ENCODE measurements at places on chromosomes 11 and 22.

DNA sequence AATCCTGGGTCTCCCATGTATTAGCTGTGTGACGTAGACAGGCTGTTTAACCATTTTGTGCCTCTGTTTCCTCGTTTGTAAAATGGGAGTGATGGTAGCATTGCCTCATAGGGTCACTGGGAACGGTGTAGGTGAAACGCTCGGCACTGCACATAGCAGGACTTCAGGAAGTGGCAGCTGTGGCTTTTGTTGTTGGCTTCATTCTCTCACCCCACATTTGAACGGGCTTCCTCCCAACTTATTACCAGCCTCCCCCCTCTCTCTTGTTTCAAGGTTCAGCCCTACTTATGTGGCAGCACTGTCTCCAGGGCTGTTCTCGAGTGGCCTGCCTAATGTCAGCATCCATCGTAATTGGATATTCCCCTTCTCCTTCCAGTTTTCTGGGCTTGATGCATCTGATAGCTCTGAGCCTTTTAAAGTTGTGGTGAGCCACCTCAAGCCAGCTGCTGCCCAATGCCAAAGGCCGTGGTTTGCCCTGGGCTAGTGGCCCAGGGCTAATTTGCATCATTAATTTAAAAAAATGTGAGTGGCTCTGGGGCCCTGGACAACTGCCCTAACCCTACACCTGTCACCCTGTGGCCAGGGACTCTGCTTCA, 217.8 kb upstream of the TBCEL start:
- peak; percentile 35 for DNase-seq

DNA sequence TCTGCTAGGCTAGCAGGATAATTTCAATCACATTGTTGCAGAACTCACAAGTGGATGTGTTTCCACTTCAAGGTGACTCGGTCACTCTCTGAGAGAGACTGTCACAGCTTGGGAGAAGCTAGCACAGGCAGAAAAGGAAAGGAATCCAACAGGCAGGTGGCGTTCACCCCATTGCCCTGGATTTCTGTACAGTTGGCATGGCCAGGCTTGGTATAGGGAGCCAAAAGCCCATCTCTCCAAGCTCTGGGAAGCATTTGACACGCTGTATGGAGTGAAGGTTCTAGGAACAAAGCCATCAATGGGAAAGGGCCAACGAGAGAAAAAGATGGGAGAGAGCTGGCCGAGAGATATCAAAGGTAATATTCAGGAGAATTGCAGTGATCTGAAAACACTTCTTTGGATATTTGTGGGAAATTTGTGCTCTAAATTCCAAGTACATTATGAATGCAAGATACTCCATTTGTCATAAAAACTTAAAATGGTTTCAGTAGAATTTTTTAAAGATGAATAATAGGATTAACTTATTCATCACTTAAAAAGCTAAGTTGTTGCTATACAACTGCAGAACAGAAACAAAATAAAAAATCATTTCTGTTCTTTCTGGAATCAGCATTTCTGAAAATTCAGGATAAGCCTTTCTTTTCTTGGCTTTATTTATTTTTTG, 223.5 kb upstream of the NTM start:
- DNase-seq, result no peak

DNA sequence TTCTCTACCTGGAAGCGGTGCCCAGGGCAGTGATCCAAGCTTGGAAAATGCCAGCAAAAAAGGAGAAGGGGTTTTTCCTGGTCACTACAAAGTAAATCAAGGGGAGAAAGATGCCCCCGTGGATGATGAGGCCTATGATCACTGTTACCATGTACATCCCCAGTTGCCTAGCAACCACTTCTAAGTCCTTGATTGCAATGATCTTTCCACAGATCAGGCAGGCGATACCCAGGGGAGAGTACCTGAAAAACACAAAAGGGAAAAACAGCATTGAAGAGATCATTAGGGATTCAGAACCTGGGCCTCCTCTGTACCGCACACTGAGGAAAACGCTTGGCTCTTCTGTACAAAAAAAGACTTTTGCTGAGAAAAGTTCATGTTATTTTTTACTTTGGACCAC, 127.1 kb downstream of the SLC1A2 start:
- no peak for DNase-seq

GRCh38 chr22:30893434-30894370, 74.9 kb downstream of the MORC2 start:
- DNase-seq, result no peak

DNA sequence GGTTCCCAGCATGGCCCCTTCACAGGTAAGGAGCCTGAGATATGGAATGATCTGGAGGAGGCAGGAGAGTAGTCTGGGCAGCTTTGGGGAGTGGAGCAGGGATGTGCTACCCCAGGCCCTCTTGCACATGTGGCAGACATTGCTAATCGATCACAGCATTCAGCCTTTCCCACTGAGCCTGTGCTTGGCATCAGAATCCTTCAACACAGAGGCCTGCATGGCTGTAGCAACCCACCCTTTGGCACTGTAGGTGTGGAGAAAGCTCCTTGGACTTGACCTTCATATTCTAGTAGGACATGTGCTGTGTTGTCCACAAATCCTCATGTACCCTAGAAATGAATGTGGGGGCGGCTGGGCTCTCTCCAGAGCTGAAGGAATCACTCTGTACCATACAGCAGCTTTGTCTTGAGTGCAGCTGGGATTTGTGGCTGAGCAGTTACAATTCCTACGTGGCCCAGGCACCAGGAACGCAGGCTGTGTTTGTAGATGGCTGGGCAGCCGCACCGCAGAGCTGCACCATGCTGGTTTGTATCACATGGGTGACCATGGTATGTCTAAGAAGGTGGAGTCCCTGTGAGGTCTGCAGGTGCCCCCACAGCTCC, 21.8 kb upstream of the PPP6R3 start:
- DNase-seq, result no peak

- peak; percentile 48 for DNase-seq
These were observed 5.2 kb downstream of the IGSF9B start for GRCh38 chr11:133951327-133952198.

GRCh38 chr11:101127699-101128570, 1.7 kb downstream of the PGR start:
- no peak for DNase-seq

- DNase-seq, result no peak
These were observed 15.1 kb upstream of the AIFM3 start for GRCh38 chr22:20951932-20952380.

DNA sequence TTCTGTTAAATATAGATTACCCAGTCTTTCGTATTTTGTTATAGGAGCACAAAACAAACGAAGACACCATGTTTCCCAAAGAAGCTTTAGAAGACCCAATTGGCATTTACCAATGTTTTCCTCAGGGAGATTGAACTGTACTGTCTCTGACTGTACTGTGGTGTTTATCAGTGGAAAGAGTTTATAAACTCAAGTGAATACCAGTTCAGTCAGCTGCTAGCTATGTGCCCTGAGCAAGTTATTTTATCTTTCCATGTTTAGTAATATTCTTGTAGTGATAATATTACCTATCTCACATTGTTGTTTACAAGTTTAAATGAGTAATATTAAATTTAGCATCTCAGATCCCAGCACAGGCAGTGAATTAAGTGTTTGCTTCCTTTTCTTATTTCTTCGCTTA, 773.2 kb downstream of the KCNA4 start:
- DNase-seq, result no peak

DNA sequence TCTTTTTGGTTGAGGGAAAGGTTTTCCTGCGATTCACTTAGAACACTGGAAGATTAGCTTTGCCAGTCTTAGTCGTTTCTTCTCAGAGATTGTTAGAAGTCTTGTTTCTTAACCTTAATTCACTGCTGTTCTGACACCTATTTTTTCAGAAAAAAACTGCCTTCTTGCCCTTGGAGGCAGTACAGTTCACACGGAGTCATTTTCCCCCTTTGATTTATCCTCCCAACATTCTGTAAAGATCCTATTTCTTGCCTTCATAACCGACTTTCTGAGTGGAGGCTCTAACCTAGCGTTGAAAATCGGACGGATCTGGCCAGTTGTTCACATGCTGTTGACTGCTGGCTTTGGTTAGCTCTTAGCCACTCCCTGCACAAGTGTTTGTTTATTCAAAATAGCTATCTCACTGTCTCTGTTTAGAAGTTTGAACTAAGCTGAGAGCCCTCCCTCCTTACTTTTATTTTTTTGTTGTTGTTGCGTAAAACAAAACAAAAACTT, 737 bp downstream of the BCL2L13 start:
- DNase-seq, result peak; percentile 50

DNA sequence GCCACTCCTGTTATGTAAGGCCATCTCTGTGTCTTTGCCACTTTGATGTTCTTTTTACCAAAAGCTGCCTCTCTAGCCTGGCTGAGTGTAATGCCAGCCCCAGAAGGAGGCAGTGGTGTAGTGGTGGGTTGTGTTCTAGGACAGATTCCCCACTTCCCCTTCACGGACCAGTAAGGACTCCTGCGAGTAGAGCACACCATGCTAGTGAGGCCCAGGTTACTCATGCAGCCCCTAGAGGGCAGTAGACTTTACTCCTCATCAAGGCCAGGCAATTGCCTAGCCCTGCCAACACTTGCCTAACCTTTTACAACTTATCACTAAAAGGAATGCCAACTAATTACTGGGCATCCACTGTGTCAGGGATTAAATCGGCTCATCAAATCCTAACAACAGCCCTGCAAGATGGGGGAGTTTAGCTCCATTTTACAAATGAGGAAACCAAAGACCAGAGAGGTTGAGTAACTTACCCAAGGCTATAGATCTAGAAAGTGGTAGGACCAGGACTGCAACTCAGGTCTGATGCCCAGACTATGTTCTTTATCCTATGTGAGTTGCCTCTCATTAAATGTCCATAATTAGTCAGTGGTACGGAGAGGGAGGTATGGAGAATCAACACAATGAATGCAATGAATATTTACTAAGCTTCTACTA, 75.3 kb downstream of the APIP start:
- DNase-seq, result peak; percentile 64

- DNase-seq, result no peak
These were observed 4.5 kb downstream of the OSM start for GRCh38 chr22:30262112-30262511.

DNA sequence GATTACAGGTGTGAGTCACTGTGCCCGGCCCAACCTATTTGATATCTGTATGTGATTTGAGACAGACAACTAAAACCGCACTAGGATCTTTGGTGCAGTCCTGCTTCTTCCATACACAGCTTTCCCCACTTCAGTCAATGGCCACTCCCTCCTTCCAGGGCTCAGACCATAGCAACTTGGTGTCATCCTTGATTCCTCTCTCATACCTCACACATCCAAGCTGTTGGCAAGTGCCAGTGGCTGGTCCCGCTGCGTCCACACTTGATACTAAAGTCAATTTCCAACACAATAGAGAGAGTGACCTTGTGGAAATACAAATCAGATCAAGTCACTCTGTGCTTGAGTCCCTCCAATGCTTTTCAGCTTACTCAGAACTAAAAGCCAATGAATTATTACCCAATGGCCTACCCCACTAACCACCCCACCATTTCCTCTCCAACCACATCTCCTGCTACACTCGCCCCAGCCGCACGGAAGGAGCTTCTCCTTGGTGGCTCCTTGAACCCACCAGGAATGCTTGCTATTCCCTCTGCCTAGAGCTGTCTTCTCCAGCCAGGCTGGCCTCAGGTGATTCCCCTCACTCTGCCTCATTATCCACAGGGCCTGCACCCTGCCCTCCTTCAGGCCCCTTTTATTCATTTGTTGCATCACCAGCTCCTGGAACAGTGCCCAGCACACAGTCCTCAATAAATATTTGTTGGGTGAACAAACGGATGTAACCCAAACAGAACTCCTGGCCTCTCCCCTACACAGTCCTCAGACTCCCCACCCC, 12.9 kb downstream of the ABTB2 start:
- peak; percentile 86 for DNase-seq

- DNase-seq, result no peak
These were observed 39.2 kb upstream of the SLN start for GRCh38 chr11:107751082-107751481.

DNA sequence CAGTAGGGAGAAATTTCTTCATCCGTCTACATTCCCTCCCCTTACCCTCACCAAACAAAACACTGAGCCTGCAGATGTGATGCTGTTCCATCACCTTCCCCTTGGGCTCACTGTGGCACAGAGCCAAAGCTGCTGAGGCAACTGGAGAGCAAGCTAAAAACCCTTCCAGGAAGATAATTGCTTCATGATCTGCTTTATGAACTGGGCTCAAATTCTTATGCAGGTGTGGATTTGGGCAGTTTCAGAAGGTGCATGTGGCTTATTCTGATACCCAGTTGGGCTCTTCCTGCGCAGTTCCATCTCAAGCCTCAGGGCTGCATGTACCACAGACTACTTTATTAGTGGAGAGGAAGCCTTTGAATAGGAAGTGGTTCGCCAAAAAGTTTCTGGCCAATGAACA, 58.3 kb downstream of the AAMDC start:
- DNase-seq, result no peak

DNA sequence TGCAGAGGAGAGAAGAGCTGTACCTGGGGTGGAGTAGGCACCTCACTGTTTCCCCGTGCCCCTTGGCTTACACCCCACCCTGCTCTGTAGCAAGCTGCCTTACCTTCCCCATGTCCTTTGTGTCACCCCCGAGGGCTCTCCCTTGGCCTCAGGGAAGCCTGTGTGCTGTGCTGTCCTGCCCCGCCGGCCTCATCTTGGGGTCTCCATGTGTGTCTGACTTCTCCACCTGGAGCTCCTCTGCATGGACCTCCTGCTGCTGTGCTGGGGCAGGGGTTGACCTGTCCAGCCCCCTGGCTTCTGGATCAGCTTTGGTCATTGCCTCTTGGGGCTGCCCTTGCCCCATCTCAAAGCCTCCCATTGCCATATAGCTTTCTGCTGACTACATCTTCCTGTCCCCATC, 59.8 kb downstream of the OSBP2 start:
- DNase-seq, result no peak

GRCh38 chr11:22192642-22193347, at the start of gene ANO5:
Gene ANO5 (plus strand): TSS chr11:22193085. CDS start chr11:22193493, 408 bp downstream.
- DNase-seq, result peak; percentile 56

DNA sequence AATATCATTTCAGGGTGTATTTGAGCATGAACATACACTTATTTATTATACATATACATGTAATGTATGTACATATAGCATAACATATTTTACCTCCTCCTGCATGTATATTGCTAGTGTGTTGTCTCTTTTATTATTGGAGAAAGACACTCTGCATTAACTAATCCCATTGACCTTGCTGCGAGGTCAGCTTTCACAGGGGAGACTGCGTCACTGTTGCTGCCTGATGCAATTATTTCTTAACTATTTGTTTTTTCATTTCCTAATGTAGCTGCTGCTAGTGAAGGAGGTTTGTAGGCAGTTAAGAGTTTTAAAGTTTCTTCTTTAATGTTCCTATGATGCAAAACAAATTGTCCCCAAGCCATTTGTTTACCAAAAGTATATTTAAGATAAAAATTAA, 185.4 kb upstream of the CNTN5 start:
- DNase-seq, result peak; percentile 8

Data from H4 (cell line).